Progenitor cell of endocrine pancreas (in vitro differentiated cells): ENCODE measurements at places on chromosomes 5 and 9.

DNA sequence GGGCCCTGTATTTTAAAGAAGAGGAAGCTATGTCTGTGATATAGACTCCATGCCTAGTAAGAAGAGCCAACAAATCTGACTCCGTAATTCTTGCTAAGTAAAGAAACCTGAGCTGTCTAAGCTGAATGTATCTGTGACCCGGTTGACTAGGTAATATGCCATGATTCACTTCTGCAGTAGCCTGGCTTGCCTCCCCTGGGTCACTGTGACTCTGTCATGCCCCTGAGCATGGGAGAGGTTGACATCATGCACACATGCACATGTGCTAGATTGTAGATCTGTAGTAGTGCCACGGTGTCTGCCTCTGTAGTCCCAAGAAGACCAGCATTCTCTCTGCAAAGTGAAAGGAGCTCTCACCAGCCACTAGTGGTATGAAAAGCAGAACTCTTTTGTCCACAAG, 9.1 kb downstream of the SLC22A5 start:
- DNase-seq = no peak

DNA sequence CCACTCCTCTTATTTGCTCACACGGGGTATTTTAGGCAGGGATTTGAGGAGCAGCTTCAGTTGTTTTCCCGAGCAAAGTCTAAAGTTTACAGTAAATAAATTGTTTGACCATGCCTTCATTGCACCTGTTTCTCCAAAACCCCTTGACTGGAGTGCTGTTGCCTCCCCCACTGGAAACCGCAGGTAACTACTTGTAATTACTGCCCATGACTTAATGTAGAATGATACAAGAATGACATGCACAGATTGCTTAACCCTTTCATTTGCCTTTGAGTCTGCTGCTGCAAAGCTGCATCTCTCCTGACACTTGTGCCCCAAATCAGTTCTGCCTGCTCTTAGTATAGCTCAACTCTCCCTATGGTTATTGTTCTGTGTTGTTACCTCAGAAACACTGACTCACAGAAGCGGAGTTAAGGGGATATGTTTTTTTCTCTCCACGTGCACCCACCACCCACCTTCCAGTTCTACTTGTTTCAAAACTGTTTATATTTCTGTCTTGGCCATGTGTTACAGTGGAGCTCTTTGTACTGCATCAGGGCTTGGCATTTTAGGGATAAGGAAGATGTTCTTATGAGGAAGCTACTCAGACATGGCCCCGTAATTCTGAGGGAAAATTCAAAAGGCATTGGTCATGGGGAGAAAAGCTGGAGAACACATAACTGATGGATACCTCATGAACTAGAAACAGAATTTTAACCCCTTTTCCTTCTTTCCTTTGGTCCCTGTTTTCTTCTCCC, 2.3 kb downstream of the ADRB2 start:
- DNase-seq = no peak

DNA sequence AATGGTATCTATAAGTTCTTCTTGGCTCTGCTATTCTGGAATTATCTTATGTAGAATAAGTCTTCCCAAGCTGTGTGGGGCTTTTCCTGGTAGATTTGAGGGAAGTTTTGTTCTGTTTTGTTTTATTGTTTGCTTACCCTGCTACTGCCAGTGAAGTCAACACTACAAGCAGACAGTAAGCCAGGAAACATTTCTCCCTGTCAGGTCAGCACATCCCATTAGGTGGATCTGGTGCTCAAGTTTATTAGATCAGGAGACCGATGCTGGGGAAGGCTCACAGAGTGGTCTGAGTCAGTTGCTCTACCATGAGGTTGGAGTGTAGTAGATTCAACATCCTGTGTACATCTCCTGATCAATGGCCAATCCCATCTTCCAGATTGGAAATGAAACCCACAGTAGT, 79.1 kb downstream of the ADRB2 start:
- no peak for DNase-seq

GRCh38 chr5:92525131-92525530, 1055.9 kb downstream of the NR2F1-AS1 start:
- DNase-seq = no peak

DNA sequence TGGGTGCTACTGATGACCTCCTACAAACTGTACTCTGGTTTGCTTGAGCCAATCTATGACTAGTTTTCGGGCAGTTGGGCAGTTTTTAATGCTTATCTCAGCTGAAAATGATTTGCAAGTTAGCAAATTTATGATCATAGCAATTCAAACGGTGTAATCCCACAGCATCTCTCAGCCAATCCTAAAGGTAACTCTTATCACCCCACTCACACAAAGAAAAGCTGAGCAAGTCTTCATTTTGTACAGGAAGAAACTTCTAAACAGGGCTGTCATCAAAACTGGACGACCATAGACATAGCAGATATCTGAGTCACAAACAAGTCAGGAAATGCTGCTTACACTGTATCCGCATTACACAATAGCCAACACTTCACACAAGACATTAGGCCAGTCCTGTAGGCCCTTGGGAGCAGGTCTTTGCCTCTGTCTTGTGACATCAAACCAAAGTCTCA, 2.6 kb upstream of the ENC1 start:
- DNase-seq = no peak

DNA sequence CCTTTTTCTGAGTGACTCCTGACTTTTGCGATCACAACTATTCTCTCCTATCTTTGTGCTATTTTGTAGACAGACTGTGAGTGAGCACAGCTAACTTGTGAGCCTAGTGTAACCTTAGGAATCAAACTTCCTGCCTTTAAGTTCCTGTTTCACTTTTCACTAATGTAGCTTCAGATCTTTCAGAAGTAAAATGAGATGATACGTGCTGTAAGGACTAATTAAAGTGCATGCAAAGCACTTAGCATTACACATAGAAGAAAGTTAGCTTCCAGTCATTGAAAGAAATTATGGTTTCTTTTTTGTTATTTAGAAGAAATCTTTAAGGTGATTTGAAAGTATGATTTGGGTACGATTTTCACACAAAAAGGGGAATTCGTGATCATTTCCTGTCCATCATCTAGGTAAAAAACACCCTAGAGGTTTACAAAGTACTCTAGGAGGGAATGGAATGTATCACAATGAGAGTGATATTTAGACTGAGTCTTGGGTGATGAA, 122.7 kb downstream of the ST8SIA4 start:
- DNase-seq = no peak

DNA sequence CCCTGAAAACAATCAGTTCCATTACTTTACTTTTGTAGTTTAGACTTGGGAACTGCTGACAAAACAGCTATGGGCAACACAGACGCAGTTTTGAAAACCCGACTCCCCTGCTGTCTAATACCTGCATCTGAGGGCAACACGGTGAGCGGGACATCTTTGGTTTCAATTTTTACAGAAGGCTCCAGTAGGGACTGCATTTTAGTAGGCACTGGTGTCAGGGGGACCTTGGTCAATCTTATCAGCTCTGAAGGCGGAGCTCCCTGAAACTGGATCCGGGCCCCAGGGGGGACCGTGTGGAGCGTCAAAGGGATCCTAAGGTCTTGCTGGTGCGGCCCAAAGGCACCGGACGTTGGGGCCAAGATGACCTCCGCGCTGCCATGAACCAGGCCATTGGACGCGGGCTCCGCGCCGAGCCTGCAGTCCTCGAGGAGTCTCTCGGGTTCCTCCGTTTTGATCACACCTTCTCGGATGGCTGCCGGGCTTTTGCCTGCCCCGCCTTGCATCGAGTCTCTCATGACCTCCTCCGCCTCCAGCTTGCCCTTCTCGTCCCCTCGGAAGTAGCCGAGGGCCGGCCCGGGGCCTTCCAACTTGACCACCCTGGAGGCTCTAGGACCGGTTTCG, 1.1 kb downstream of the SOX30 start:
- no peak for DNase-seq

GRCh38 chr9:80380301-80380700, 808.5 kb downstream of the TLE4 start:
- DNase-seq = no peak

DNA sequence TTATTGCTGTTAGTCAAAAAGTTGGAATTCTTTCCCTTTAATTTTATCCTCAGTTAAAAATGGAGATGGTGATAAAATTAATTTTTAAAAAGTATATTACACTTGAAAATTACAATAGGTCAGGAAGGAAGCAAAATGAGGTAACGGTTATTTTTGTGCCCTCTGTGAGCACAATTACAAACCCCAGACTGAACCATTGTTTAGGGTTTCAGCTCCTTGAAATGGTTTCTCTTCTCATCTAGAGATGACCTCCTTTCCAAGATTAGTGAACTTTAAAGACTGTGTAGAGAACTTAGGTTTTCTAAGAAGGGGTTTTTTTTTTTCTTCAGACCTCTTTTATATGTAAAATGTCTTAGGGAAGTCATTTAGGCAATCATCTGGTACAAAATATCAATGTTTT, 126.2 kb upstream of the CHD1 start:
- DNase-seq = no peak

GRCh38 chr5:443239-444151, 519 bp downstream of the EXOC3 start:
- DNase-seq = no peak

GRCh38 chr9:7367726-7368125, 431.9 kb downstream of the DMAC1 start:
- DNase-seq = no peak
